ENCODE measurements at places on chromosomes 5 and 9.

DNA sequence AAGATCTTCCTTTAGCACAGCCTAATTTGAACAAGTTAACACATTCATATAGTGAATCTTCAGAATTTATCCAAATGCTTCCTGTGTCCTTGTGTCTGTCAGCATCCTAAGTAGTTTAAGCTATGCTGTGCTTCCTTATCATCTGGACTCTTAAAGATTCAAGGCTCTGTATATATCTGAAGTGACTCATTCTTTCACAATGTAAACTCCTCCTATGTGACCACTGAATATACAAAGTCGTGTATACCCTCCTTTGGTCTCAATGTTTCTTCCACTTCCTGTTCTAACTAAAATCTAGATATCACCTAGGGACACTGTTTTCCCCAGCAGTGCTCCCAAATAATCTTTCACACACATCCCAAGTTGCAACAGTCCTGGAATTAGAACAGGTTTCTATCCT is 935.7 kb upstream of the NUDT12 start:
- no peak for DNase-seq

GRCh38 chr5:64458948-64459347 is 46.9 kb upstream of the RGS7BP start:
- no peak for DNase-seq

DNA sequence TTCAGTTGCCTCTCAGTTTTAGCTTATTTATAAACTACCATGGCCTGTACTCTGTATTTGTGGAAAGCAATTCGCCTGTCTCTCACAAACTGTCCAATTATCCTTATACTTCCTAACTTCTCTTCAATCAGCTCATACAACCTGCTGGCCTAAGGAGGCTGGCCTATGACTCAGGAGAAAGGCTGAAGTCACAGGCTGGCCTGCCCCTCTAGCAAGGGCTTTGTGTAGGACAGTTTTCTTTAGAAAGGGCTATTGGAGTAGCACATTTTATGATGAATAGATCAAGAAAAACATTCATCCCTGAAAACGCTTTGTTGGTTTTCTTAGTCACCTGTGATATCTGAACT is 988.7 kb upstream of the ARRDC3 start:
- no peak for DNase-seq

- no peak for DNase-seq
Observed at GRCh38 chr9:87684627-87685219, 41.2 kb upstream of the CTSL start.

- no peak for DNase-seq
Observed at GRCh38 chr9:8543219-8543618, 743.6 kb upstream of the DMAC1 start.

- DNase-seq, result no peak
Observed at GRCh38 chr5:98776066-98776705, 2.7 kb downstream of the RGMB start.

GRCh38 chr9:7665874-7666273 is 133.7 kb downstream of the DMAC1 start:
- DNase-seq, result no peak

DNA sequence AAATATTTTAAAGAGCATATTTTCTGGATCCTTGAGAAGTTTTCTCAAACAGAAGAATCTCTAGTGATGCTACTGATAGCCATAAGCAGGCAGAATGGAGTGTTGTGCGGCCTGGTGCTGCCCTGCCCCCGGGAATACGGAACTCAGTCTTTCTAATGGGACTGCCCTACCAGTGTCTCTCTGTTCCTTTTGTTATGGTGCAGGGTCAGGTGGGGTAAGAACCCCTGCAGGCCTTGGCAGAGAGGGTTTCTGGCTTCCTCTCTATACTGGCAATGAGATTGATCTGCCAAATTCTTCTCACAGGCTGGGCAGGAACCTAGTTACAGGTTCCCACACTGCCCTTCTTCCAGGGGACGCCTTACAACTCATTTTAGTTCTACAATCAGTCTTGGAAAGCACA is 2.6 kb downstream of the IL5 start:
- DNase-seq, result no peak

DNA sequence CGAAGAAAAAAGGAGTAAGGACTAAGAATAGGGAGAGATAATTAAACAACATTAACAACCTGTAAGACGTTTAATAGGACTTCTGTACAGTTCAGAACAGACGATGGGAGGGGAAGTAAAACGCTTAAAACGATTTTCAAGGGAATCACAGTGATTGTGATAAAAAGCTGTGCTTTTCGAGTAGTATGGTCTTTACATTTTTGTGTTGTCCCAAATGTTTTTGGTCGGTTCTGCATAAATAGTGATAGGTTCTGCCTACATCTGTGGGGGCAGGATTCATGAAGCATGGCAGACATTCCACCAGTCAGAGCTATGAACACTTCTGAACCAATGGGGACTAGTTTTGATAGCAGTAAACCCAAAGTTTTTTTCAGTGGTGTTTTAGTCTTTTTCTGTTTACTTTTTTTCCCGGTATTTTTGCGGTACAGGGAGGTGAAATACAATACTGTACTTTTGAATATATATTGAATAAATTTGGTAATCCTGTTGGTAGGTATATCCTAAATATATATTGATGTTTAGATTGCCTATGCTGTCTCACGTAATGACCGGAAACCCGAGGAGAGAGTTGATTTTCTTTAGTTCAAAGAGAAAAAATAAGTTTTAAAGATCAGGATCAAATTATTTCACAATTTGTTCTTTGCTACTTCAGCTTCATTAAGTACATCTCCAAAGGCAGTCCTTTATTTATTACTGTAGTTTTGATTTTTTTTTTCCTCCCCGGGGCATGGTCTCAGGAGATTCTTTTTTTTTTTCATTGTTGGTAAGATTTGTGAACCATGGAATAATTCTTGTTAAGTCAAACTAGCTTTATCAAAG is 1.3 kb downstream of the ERBIN start:
- DNase-seq, result no peak

GRCh38 chr9:137045294-137046087 is 486 bp downstream of the NPDC1 start:
- DNase-seq, result no peak

DNA sequence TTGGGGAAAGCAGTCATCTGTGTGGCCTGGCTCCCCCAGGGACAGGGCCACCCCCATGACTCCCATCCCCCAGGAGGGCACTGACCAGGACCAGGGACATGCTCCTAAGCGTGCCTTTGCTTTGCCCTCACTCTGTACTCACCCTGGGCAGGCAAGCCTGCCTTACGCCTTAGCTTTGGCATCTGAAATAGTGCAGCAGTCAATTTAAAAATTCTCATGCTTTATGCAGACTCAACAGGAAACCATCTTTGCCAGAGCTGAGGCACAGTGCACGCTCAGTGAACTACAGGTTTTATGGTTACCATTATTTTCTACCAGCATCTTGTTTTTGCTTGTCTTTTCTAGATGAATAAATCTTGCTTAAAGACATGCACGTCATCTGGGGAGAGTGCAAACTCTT is 323.5 kb downstream of the IRX2 start:
- DNase-seq, result no peak

GRCh38 chr5:151094030-151094851 is 13.4 kb upstream of the TNIP1 start:
- no peak for DNase-seq

GRCh38 chr5:103234239-103234975 is 24.2 kb upstream of the MACIR start:
- DNase-seq, result no peak

- no peak for DNase-seq
Observed at GRCh38 chr5:40437452-40437861, 242.3 kb upstream of the PTGER4 start.

GRCh38 chr5:169933616-169934015 is 46.7 kb downstream of the INSYN2B start:
- DNase-seq, result no peak

- DNase-seq, result no peak
Observed at GRCh38 chr5:35185518-35185917, 44.8 kb downstream of the PRLR start.

- no peak for DNase-seq
Observed at GRCh38 chr5:132190161-132190817, 37.4 kb downstream of the P4HA2 start.

GRCh38 chr5:89520771-89521170 is 637.8 kb upstream of the MEF2C start:
- DNase-seq, result no peak

DNA sequence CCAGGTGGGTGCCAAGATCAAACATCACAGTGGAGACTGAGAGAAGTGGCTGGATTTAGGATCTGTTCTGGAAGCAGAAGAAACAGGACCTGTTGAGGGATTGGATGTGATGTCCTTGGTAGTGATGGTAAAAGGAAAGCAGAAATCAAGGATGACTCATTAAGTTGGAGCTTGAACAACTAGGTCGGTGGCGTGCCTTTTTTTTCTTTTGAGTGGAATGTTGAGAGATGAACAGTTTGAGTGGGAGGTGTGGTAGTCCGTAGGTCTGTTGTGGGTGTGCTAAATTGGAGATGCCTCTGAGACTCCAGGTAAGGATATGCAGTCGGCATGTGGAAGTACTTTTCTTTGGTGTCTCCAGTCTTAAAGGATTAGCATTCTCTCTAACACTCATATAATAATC is 92.1 kb upstream of the IL12B start:
- DNase-seq, result no peak

DNA sequence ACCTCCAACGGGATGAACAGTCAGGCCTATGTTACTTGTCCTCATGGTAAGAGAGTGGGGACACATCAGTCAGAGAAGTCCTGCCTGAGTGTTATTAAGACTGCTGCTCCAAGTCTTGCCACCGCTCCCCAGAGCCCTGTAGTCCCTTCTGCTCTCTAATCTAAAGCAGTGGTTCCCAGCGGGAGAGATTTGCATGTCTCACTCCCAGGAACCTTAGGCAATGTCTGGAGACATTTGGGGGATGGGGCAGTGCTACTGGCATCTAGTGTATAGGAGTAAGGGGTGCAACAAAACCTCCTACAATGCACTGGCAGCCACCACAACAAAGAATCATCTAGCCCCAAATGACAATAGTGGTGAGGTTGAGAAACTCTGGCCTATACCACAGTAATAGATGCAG is 2.6 kb upstream of the SVEP1 start:
- DNase-seq, result no peak

GRCh38 chr5:68233075-68233474 is 17.5 kb downstream of the PIK3R1 start:
- no peak for DNase-seq

- no peak for DNase-seq
Observed at GRCh38 chr5:17355586-17356346, 138.3 kb downstream of the BASP1 start.

DNA sequence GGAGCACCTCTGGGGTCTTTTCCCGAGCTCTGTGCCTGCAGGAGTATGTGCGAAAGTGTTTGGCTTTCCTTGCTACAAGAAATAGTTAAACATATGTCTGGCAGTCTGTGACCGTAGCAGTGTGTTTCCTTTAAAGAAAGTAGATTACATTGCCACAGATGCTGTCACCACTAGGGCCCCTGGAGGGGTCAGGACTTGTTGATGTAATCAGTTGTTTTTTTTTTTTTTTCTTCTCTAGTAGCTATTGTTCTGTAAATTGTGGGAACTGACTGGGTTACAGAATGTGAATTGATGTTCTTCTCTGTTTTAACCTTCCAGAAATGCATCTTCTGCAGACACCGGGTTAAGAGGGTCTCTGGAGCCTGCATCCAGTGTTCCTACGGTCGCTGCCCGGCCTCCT is 345.6 kb downstream of the KDM4C start:
- no peak for DNase-seq

DNA sequence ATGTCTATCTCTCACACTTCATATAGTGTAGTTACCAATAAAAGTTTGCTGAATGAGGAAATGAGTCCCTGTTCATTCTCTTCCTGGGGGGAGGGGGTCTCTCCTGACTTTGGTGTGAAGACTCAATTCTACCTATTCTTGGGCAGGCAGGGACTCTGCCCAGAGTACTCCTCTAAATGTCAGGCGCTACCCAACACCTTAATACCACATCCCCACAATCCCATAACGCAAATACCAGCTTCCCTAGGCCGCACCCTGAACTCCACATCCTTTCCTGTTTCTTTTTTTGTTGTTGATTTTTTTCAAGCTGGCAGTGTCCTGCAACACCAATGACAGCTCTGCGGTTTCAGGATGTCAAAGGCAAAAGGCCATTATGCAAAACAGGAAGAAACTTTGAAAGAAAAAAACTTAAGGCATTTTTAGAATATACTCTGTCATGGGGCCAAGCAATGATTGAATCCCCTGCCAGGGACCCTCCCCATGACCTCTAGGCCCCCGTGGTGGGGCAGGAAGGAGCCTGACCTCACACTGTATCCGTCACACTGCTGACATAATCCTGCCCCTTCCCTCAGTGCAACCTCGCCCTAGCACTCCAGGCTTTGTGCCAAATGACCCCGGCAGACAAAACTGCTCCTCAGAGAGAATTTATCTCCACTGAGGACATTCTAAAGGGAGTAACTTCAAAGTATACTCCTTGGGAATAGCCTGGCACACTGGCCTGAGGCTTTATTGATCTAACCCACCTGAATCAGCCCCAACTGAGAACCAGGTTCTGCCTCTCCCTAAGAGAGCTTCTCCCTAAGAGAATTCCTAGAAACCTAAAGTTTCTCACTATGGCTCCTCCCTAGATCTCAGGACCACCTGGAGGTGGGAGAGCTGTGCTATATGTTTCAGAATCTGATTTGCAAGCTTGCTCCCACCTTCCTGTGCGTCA is 8.0 kb downstream of the B4GALT1 start:
- no peak for DNase-seq

GRCh38 chr5:82058710-82059109 is 86.9 kb downstream of the ATG10 start:
- DNase-seq, result no peak

DNA sequence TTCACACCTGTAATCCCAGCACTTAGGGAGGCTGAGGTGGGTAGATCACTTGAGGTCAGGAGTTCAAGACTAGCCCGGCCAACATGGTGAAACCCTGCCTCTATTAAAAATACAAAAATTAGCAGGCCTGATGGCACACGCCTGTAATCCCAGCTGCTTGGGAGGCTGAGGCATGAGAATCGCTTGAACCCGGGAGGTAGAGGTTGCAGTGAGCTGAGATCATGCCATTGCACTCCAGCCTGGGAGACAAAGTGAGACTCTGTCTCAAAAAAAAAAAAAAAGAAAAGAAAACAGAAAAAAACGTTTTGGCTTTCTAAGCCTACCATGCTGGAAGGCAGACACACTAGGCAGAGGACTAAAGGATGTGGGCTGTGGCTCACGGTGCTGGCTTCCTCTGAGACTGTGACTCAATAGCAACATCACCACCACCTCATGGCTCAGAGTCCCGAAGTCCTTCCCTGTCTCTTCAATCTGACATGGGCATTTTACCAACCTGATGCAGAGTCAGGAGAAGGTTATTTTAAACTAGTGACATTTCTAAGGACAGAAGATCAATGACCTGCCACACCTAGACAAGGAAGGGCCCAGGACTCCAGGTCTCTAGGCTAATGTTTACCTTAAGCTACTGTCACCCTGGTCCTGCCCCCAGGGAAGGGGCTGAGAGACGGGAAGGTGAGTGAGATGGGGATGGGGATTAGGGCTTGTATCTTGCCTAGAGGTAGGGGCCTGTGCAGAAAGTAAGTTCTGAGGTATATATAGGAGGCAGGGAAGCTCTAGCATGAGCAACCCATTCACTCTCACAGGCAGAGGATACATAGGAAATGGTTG is 3.7 kb downstream of the ECSCR start:
- DNase-seq, result no peak

GRCh38 chr5:177426566-177427210 is at the start of gene GRK6:
Gene GRK6, plus strand, starts transcription at chr5:177426676. Its CDS starts 170 bp downstream, at chr5:177426846.
- peak; percentile 73 for DNase-seq

Measured in RWPE2 (cell line).